ENCODE measurements at places on chromosomes 6 and 20.
A peak's percentile ranks its signal among the peaks of the same experiment; 100 is the strongest.

DNA sequence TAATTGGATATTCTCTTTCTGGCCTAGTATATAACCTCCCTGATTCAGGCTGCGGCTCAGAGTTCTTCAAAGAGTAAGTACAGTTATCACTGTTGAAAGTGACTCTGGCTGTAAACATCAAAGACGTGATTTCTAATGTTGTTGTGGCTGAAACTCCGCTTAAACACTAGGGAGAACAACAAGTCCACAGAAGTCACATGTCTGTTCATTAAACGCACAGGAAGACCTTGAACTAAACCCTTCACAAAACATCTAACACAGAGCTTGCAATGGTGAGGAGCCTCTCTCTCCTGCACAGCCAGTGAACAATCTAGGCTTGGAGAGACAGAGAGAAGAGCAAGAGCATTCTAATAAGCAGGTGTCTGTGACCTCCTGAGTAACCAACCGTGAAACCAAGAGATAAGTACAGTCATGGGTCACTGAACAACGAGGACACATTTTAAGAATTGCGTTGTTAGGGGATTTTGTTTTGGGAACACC is 249.3 kb downstream of the PRKN start:
- no peak for DNase-seq

DNA sequence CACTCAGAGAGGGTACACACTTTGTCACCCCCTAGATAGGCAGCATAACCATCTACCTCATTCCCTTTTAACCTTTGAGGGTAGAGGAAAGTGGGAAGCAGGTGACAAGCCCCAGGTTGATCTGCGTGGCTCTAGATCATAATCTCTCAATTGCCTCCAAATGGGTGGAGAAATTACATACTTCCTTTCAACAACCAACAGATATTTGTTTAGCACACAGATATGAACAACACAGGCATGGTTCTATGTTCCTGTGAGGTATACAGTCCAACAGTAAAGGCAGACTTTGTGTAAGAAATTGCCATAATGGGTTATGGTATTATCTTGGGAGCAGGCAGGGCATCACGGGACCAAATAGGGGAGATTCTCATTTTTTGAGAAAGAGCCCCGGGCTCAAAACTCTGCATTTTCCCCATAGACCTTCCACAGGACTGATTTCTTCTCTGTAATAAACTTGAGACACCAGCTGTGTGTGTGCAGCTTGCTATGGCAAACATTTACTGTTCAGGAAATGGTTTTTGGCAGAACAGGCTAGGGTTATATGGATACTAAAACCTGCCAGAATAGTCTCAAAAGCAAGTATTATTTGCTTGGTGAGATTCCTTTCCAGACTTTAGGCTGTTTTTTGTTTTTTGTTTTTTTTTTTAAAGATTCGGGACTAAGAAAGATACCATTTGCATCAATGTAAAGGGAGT is 126.2 kb downstream of the CD164 start:
- no peak for DNase-seq

DNA sequence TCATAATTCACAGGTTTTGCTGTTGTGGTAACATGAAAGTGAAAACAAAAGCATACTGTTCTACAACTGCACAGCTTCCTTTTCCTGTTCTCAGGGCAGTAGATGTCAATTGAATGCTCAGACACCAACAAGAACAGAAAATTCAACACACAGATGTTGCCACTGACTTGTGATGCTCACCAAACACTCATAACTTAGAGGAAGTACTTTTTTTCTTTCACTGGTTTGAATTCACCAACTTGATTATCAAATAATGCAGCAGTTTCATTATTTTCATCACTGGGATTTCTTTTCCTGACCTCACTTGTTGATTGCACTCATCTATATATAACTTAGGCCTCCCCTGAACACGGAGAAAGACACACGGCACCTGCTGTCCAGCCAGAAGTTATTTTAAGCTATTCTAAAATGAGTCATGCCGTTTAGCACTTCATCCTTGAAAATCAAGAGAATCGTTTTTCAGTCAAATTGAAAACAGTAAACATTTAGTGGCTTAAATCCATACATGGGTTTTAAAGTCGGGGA is 949 bp downstream of the TXLNB start:
- no peak for DNase-seq

DNA sequence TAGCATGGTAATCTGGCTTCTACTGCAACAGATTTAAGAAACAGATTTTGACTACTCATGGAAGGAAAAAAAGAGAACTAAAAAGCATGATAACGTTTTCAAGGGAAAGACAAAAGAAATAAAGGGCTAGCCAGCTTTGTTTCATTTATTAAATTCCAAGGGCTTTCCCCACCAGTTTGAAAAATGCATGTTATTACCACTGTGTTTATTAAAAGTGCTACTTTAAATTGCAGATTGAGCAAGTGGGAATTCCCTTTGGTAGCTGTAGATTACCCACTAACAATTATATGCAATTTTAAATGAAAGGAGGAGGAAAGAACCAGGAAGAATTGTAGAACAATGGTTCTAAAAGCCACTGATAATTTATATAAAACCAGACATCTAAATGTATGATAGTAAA is 40.6 kb upstream of the NHSL1 start:
- DNase-seq: no peak

GRCh38 chr6:30885999-30886896 is 1.9 kb downstream of the DDR1 start:
- peak; percentile 31 for DNase-seq

DNA sequence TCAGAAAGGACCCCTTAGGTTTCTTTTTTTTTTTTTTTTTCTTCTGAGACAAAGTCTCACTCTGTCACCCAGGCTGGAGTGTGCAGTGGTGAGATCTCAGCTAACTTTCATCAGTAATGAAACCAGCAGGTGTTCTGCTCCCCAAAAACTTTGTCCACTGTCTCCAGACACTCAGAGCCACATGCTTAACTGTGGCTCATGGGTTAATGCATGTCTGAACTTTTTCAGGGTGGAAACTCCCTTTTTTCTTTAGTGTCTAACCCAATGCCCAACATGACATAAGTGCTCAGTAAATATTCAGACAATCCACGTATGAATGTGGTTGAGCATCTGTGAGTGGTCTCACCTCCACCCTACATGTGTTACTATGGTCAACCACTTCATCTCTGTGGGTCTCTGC is 45.4 kb downstream of the MYB start:
- DNase-seq: no peak

DNA sequence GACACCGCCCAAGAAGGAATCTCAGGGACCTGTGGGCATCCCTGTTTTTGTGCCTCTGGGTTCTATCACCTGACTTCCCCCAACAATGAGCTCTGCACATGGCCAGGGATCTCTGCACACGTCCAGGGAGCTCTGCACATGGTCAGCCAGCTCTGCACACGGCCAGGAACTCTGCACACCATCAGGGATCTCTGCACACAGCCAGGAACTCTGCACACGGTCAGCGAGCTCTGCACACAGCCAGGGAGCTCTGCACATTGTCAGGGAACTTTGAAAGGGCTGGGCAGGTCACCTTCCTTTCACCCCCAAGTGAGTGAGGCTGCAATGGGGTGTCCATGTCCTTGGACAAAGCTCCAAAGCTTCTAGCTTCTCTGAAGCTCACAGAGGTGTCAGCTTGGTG is 5.2 kb upstream of the SLCO4A1 start:
- DNase-seq: no peak

GRCh38 chr6:38708496-38708895 is 5.6 kb upstream of the GLO1 start:
- no peak for DNase-seq

DNA sequence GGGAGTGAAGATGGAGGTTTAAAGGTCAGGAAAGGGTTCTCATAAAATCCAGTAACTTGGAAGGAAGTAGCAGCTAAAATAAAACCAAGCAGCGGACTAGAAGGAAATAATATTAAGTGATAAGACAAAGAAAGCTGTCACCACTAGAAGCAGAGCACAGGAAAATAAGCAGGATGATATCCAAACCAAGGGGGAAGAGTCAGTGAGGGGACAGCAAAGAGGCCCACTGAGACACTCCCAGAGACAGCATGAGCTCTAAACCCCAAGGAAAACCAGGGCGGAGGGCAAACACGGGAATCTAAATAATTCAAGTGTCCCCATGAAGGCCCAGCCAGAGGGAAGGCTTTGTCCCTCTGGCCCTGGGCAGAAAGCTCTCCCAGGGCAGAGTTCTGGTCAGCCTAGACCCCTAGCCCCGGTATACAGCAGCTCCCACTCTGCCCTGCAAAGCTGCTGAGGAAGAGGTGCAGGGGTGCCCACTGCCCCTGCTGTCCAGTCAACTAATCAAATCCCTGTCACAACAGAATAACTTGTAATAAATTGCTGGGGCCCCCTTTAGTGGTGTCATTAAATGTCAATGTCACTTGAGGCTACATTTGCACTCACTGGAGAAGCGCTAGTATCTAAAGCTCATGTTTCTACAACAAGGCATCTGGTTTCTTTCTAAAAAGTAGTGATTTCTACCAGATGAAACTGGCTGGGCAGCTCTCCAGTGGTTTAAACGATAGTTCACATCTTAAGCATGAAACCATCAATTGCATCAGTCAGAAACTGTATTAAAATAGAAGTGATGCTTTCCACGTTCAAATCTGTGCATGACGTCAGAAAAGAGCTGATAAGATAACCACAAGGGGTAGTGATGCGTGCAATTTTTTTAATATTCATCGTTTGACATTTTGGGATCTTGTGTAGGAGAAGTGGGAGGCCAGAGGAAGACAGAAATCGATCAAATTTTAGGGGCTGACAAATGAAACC is 13.6 kb downstream of the PDE10A start:
- DNase-seq: no peak

DNA sequence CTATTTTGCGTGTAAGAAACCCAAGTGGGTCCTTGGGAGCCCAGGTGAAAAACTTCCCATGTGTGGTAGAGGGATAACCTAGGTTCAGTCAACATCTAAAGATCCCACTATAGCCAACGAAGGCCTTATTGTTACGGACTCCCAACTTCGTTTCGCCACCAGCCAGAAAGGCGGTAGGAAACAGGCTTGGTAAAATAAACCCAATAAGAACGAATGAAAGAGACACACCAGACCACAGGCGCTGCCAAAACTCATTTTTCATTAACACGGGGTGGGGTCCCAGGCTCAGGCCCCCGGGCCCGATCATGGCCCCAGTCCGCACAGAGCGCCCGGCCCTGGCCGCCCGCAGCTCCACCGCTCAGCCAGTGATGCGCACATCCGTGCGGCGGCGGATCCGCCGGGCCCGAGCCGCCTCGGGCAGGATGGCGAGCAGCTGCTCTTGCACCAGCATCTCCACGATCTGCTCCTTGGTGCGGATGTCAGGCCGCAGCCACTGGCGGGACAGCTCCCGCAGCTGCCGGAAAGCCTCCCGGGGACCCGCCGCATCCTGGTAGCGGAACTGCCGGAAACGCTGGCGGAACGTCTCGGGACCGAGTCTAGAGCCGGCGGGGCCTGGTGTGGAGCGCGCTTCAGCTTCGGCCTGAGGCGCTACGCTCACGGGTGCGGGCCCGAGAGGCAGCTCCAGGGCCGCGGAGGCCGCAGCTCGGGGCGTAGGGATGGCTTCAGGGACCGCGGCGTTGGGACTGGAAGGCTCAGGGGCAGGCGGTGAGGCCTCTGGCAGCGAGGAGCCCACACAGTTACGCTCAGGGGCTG is 709 bp downstream of the SCAND1 start:
- peak; percentile 45 for DNase-seq

DNA sequence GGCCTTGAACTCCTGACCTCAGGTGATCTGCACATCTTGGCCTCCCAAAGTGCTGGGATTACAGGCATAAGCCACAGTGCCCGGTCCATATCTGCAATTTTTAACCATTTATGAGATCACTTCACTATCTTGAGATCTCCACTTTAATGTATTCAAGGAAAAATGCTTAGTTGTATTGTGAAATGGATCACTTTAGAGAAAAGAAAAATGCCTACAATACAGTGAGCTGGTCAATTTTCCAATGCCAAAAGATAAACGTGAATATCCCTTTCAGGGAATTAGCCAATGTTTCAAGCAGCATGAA is 82.8 kb upstream of the ZNF217 start:
- no peak for DNase-seq

DNA sequence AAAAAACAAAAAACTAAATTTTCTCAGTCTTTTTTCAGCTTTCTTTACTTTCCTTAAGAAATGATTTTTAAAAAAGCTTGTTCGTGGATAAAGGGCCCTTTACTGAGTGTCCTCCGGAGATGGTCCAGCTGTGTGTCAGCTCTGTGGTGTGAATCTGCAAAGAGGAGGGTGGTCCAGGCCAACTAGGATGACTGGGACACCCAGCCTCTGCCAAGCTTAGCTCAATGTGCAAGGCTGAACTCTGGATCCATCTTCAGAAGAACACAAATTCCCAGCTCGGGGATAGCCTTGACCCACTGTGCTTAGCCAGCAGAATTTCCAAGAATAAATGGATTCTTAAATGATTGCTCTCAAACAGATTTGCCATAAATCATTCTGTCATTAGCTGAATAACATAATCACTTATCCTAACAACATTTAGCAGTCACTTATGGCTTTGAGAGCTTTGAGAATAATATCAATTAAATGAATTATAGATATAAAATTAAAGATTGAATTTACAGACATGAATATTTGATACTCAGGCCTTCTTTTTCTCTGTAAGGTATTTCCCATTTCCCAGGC is 14.2 kb upstream of the CALHM5 start:
- no peak for DNase-seq

DNA sequence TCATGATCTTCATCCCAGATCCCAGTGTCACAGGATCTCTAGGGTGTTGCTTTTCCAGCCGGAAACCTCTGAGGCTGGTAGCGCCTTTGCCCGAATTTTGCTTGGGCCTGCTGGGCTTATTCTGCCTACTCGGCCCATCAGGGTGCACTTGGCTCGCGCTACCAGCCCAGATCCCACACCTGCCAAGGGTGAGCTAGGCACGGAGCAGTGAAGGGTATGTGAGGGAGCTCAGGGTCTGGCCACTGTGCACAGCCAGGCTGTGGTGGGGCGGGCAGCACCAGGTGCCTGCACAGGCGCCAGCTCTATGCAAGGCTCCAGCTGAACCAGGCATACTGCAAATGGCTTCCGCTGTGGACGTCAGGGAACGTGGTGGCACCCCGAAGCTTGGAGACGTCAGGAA is 693.4 kb upstream of the FLRT3 start:
- no peak for DNase-seq

- DNase-seq: peak; percentile 24
These were observed 10.1 kb upstream of the PYGB start for GRCh38 chr20:25237610-25238318.

- no peak for DNase-seq
These were observed 351.6 kb upstream of the CNR1 start for GRCh38 chr6:88517737-88518136.

- no peak for DNase-seq
These were observed 228.1 kb downstream of the PRL start for GRCh38 chr6:22068561-22069305.

GRCh38 chr20:45469336-45470261 is at the start of gene WFDC2:
TSS of gene WFDC2 (plus strand) at chr20:45469753. CDS start at chr20:45469782, 29 bp downstream.
- no peak for DNase-seq
